H9 (cell line): ENCODE measurements at places on chromosomes 1 and 21. TPM values are rescaled to one million over a fixed set of nuclear protein-coding genes. Genes with fewer than 3 reads are reported as not detected.

DNA sequence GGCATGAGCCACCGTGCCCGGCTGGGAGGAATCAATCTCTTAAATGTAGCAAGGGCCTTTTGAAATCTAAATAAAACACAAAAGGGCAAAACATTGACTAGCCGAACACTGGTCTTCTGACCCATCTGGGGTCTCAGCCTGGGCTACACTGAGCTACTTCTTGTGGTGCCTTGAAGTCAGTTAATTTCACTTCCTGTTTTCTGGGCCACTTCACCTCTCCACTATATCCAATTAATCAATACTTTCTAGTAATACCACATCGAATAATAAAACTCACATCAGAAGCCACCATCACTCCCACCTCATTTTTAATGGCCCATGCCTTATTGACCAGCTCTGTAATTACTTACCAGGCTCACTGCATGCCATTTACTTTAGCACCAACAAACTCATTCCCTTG lies 138.0 kb upstream of the SAMSN1 start:
- no peak overlapping the region for H3K27ac ChIP-seq
- no peak for DNase-seq
- H3K4me1 ChIP-seq: no peaks in the 10 kb centered on the region
- H3K36me3 ChIP-seq: no peaks in the 10 kb centered on the region
- no peaks in the 10 kb centered on the region for H3K27me3 ChIP-seq
- no peak overlapping the region for H3K4me3 ChIP-seq

DNA sequence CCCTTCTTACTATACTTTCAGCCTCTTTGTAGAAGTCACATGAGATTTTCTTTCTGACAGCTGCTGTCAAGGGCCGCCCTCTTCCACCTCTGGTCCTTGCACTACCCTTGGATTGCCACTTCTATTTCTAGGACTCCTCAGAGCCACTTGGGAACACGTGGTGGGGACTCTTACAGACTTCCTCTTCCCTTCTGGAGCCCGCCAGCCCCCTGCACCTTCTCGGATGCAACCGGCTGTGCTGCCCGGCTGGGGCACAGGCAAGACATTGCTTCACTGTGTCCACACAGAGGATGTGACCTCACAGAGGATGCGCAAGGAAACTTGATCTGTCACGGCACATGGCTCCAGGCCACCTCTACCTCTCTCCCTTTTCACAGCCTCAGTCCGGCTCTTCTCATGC lies 2.4 kb upstream of the IKBKE start:
- DNase-seq: no peak
- H3K36me3 ChIP-seq: no peaks in the 10 kb centered on the region; the same call in 1 of the 3 replicates
- H3K4me1 ChIP-seq: peaks cover 12% of the 10 kb centered on the region; the same call in 1 of the 2 replicates
- no peak overlapping the region for H3K4me3 ChIP-seq
- no peak overlapping the region for H3K27ac ChIP-seq

DNA sequence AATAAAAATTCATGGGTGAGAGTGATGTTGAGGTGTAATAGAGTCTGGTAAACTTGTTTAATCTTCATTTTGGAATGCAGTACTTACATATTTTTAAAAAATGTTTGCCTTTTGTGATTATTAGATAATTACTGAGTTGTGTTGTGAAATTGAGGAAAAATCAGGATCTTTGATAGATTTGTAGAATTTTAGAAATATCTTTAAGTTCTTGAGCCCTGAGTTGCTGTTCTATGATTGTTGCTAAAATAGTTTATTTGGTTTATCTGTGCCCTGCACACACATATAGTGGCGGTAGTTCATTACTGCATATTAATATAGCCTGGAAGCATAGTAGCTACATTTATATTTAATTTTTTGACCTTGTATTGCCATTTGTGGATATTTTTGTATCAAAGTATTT lies 1.6 kb downstream of the B3GALT2 start:
- H3K36me3 ChIP-seq: no peaks in the 10 kb centered on the region
- H3K27me3 ChIP-seq: no peaks in the 10 kb centered on the region
- H3K27ac ChIP-seq: no peak overlapping the region
- no peaks in the 10 kb centered on the region for H3K4me1 ChIP-seq
- no peak overlapping the region for H3K4me3 ChIP-seq

- H3K27ac ChIP-seq: peak overlapping the region; percentile 31
- DNase-seq: no peak
- H3K4me3 ChIP-seq: peak overlapping the region; percentile 90
- H3K4me1 ChIP-seq: no peaks in the 10 kb centered on the region
- H3K36me3 ChIP-seq: peaks cover 57% of the 10 kb centered on the region
- no peaks in the 10 kb centered on the region for H3K27me3 ChIP-seq
Measured at GRCh38 chr1:226061068-226061840, 1.3 kb upstream of the H3-3A start.

GRCh38 chr1:199448646-199449045 lies 578.9 kb upstream of the NR5A2 start:
- no peak overlapping the region for H3K27ac ChIP-seq
- no peaks in the 10 kb centered on the region for H3K4me1 ChIP-seq
- DNase-seq: no peak
- H3K27me3 ChIP-seq: no peaks in the 10 kb centered on the region
- H3K4me3 ChIP-seq: no peak overlapping the region

- no peak overlapping the region for H3K4me3 ChIP-seq
- no peaks in the 10 kb centered on the region for H3K27me3 ChIP-seq
- H3K36me3 ChIP-seq: no peaks in the 10 kb centered on the region
- H3K27ac ChIP-seq: no peak overlapping the region
- DNase-seq: no peak
Measured at GRCh38 chr1:82329226-82329625, 528.5 kb downstream of the ADGRL2 start.

GRCh38 chr1:151585622-151586021 lies 26.2 kb upstream of the SNX27 start:
- H3K4me1 ChIP-seq: no peaks in the 10 kb centered on the region
- no peak overlapping the region for H3K4me3 ChIP-seq
- no peak overlapping the region for H3K27ac ChIP-seq
- no peak for DNase-seq
- no peaks in the 10 kb centered on the region for H3K27me3 ChIP-seq
- 0 out of 2 replicates have a peak, but pooled peaks cover 4% of the 10 kb centered on the region for H3K36me3 ChIP-seq

DNA sequence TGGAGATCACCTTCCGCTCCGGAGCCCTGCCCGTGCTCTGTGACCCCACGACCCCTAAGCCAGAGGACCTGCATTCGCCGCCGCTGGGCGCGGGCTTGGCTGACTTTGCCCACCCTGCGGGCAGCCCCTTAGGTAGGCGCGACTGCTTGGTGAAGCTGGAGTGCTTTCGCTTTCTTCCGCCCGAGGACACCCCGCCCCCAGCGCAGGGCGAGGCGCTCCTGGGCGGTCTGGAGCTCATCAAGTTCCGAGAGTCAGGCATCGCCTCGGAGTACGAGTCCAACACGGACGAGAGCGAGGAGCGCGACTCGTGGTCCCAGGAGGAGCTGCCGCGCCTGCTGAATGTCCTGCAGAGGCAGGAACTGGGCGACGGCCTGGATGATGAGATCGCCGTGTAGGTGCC lies 9.6 kb downstream of the SPATA46 start:
- H3K4me3 ChIP-seq: no peak overlapping the region
- DNase-seq: no peak
- H3K27ac ChIP-seq: no peak overlapping the region
- no peaks in the 10 kb centered on the region for H3K27me3 ChIP-seq
- H3K4me1 ChIP-seq: no peaks in the 10 kb centered on the region
- H3K36me3 ChIP-seq: peaks cover 10% of the 10 kb centered on the region; the same call in 2 of the 3 replicates

DNA sequence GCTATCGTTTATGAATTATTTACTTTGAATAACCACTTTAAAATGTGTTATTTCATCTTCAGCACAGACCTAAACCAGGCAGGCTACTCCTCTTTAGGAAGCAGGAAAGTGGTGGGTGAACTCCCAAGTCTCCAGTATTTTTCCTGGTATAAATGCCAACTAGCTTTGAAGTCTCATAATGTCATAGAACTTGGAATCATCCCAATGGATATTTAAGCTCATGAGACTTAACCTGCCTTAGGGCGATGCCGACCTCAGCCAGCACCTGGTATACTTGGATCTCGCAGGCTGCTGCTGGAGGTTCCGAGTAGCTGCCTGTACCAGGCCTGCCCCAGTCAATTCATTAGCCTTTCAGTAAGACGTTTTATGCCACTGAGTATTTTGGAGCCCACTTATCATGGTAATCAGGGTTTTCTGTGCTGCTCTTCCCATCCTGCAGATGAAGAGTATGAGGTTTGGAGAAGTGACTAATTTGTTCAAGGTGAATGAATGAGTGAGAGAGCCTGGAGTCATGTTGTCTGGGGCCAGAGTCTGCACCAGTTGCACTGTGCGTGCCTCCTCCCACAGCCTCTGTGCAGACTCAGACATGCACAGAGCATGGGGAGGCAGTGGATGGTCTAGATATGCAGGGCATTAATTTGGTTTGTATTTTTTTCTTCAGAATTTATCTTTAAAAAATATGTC lies 34.9 kb downstream of the VANGL1 start:
- H3K4me3 ChIP-seq: no peak overlapping the region
- no peaks in the 10 kb centered on the region for H3K27me3 ChIP-seq
- no peak overlapping the region for H3K27ac ChIP-seq
- H3K36me3 ChIP-seq: no peaks in the 10 kb centered on the region; the same call in 1 of the 3 replicates

GRCh38 chr1:246573491-246573890 lies 7.2 kb downstream of the CNST start:
- no peak overlapping the region for H3K4me3 ChIP-seq
- H3K27ac ChIP-seq: no peak overlapping the region
- H3K36me3 ChIP-seq: no peaks in the 10 kb centered on the region

The FAM72C gene
- total RNA-seq: 3.5 and 6.0 TPM in 2 replicates

The CD101 gene
- 1.5 and 1.8 TPM in 2 replicates for total RNA-seq
